ENCODE measurements at places on chromosomes 3 and 15.
A peak's percentile ranks its signal among the peaks of the same experiment; 100 is the strongest.

DNA sequence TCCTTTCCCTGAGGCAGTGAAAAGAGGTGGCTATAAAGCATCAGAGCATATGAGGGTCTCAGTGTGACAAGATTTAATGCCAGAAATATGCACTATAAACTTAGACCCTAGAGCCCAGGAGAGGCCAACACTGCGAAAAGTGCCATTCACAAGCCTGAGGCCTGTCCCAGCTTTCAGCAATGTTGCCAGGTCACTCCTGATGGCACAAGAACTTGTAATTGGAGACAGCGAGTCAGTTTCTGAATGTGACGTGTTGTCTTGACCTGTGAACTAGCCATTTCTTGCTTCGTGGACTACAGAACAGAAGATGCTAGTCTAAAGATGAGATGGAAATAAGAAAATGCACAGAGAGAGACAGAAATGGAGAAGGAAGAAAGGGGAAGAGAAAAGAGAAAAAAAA, 87.9 kb downstream of the WDR72 start:
- no peak for DNase-seq

GRCh38 chr3:48607519-48607918, 1.9 kb downstream of the UQCRC1 start:
- DNase-seq = no peak

DNA sequence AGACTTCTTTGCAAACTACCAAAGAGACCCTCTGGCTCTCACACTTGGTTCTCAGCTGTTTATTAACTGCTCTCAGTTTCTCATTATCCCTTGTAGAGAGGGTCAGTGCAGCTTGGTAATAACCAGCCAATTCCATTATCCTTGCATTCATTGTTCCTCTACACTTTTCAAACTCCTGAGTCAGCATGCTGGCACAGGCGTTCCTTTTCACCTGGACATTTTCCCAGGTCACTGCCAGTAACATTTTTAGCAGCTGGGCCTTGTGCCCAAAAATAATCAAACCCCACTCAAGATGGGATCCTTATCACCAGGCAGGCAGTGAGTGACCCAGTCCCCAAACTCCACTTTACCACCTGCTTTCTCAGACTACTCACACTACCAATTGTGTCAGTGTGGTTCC, 4.8 kb upstream of the SUMF1 start:
- no peak for DNase-seq

DNA sequence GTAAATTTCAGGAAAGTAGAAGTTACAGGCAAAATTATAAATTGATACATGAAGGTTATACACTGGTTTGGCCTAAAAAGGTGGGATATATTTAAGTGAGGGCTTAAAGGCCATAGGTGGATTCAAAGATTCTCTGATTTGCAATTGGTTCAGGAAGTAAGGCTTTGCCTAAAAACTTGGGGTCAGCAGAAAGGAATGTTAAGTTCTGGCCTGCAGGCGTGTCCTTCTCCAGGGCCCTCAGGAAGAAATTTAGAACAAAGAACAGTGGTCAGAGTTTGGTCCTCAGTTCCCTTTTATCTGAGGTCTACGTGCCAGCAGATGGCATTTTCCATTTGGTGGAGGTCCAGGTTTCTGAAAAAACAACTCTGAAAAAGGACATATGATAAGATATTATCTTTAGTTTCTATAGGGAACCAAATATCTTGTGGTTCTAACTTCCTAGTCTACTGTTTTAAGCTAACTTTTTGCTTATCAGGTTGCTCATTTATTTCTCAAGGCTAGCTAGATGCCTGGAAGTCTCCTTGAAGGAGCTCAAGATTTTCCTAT, 40.5 kb downstream of the SCN11A start:
- DNase-seq = no peak

- DNase-seq = no peak
Observed at GRCh38 chr3:78116874-78117273, 1077.0 kb downstream of the ROBO2 start.

DNA sequence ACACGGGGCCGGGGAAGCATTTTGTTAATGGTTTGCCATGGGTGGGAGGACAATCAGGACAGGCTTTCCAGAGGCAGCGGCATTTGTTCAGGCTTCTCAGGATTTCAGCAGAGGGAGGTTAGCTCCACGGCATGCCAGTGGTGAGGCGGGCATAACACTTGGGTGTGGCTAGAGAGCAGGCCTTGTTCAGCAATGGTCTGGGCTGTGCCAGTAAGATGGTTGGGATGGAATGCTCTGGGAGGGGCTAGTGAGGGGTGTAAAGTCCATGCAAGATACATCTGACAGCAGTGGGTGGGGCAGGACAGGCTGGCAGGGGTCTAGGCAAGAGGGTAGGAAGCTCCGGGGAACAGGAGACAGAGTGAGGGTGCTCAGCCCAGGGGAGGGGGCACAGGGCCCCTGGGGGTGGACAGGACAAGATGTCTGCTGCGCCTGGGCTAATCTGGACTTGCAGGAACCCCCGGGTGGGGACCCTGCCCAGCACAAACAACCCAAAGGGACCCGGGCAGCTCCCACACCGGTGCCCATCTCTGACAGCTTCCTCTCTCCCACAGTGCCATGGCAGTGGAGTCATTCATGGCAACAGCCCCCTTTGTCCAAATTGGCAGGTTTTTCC, 8.4 kb downstream of the TMEM43 start:
- no peak for DNase-seq

- DNase-seq = no peak
Observed at GRCh38 chr15:84594617-84595290, 6.1 kb upstream of the ZSCAN2 start.

- DNase-seq = no peak
Observed at GRCh38 chr3:38588371-38588971, 61.0 kb downstream of the SCN5A start.

GRCh38 chr3:18585004-18585968, 160.1 kb upstream of the SATB1 start:
- no peak for DNase-seq

GRCh38 chr3:62550439-62550838, 177.1 kb upstream of the FEZF2 start:
- no peak for DNase-seq

DNA sequence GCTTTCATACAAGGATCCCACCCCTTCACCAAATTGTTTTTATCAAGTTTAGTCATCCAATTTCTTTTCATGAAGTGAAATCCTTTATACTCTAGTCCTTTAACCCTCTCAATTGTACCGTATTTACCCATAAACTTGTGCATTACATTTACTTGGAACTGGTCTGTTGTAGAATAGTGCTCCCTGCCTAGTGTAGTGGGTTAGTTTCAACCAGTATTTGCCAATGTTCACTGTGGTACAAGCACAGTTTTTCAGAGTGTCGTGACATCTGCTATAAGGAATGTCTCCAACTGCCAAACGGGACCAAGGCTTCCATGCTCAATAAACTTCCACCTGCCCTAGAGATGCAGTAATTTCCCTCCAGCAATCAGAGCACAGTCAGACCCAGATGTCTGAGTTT, 211.9 kb downstream of the KCNAB1 start:
- no peak for DNase-seq

DNA sequence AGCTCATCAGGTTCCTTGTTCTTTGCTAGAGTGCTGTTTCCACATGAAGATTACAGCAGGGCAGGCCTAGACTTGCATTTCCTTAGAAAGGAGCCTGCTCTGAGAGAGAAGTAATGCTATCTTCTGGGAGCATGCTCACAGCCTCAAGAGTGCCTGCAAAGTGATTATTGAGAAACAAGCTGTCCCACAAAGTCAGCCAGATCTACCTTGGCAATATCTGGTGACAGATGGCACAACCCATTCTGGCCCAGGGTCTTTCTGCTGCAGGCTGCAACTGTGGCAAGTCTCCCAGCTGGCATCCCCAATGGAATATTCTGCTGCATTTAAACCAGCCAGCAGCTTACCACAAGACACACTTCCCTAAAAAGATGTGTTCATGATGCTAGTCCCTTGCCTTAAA, 29.3 kb downstream of the MTMR10 start:
- DNase-seq = no peak

DNA sequence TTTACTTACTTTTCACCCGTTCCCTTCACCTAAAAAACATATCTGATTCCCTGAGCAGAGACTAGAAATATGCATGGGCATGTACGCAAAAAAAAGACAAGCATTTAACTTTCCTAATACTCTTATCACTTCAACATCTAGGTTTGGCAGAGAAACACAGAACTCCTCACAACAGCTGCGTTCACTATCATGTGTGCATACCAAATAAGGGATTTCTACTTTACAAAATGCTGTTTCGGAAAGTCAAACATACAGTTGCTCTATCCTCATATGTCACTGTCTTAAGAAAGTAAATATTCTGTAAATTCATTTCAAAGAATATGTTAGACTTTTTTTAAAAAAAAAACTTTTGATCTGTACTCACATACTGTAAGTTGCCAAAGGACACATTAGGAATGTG, 65.1 kb upstream of the CBLB start:
- peak; percentile 91 for DNase-seq

DNA sequence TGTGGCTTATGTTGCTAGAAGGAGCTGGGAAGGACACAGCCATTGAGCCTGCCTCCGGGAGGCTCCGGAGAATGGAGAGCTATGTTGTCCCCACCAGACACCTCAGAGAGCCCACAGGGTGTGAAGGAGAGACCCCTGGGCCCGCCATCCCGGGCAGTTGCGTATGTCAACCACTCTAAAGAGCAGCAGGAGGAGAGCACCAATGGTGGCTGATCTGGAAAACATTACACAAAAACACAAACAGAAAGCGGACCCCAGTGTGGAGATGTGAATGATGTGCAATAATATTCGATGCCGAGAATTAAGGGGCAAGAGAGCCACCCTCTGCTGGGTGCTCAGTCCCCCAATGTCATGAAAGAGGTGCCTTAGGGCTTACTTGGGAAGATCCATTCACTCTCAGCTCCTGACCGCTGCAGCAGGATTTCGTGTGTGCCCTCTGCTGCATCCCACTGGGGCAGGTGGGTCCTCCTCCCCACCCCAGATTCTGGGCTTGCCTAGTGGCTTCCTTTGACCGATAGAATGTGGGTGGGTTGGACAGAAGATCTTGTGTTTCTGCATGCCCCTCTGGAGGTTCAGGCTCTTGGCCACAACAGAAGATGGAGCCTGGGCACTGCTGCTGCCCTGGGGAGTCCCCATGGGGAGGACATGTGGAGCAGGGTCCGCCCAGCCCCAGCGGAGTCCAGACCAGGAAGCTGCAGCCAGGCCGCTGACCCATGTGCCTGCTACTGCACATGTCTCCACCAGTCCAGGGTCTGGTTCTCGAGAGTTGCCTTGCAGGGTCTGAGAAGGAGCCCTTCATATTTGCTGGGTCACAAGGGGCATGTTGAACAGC, 245.3 kb downstream of the OCA2 start:
- no peak for DNase-seq

- peak; percentile 53 for DNase-seq
Observed at GRCh38 chr3:156316076-156316475, 195.7 kb downstream of the KCNAB1 start.

DNA sequence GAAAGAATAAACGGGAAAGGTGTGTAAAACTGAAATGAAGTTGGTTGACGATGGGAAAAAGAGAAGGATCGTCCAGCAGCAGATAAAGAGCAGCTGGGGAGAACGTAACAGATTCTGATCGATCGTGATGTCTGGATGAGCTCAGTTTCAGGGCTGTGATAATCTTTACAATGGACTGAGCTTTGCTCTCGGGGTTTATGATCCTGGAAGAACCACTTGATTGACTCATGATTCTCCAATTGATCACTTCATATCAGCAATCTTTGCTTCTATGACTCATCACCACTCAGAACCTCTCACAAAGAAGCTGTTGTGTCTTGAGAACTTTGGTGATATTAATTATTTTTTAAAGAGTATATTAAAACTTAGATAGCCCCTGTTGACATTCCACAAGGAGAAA, 690.7 kb downstream of the TUSC7 start:
- DNase-seq = no peak

DNA sequence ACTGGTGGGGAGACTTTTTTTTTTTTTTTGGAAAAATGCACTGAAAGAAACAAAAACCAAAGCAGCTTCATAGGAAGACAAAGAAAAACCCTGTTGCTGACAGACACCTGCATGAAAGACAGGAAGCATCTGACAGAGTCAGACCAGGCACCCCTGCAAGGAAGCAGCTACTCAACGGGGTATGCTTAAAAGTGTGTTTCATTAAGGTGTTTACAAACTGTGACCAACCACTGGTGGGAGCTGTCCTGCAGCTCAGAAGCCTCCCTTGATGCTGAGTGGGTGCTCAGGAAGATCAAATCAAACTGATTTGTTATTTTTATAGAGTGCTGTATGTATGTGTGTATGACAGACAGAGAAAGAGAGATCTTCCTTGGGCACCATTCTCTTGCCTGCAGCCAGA, 34.7 kb upstream of the AGBL1 start:
- no peak for DNase-seq

DNA sequence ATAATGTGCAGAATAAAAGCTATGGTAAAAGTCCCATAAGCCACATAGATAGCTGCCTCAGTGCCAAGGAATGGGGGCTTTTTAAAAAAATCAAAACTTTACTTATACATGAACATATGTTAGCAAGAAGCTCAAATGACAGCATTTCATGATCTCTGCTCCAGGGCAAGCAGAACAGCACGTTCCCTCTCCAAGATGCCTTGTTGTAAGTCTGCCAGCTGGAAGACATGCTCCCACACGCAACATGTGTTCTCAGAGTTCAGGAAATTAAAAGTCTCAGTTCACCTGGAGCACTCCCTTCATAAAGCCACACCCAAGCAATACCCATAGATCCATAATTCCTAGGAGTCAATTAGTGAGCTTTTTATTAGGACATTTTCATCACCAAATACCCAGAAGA, 52.2 kb downstream of the ABI3BP start:
- no peak for DNase-seq

DNA sequence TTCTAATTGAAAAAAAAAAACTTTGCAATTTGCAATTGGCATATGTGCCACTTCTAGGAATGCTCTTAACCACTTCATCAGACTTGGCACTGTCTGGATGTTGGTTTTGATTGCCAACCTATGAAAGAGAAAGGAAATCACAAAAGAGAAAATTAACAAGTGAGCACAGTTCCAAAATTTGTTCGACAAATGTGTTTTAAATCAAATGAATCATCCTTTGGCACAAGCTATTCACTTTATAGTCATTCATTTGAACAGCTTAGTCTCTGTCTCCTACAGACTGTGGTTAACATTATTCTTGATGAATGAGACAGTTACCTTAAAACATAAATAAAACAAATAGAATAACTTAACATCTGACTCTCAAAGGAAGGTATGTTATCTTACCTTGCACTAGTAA, 265.0 kb downstream of the EPHA3 start:
- DNase-seq = no peak

GRCh38 chr3:127413871-127414270, 126.0 kb upstream of the PRR20G start:
- DNase-seq = no peak

DNA sequence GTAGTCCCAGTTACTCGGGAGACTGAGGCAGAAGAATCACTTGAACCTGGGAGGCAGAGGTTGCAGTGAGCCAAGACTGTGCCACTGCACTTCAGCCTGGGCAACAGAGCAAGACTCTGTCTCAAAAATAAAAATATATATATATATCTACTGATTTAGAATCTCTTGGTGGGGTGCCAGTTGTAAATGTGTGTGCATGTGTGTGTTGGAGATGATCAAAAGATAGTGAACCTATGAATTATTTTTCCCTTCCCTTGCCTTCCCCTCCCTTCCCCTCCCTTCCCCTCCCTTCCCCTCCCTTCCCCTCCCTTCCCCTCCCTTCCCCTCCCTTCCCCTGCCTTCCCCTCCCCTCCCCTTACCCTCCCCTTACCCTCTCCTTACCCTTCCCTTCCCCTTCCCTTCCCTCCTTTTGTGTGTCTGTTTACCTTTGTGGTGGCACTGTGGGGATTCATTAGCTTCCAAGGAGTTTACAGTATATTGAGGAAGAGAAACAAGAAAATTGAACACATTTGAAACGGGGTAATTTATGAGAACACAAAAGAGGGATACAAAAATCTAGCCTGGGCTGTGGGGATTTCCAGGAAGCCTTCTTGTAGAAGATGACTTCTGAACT, 281.5 kb upstream of the DPPA4 start:
- no peak for DNase-seq

Data from lung (tissue), 17 donors.